Fibroblast of lung (primary cell): ENCODE measurements at places on chromosomes 2 and 18.

DNA sequence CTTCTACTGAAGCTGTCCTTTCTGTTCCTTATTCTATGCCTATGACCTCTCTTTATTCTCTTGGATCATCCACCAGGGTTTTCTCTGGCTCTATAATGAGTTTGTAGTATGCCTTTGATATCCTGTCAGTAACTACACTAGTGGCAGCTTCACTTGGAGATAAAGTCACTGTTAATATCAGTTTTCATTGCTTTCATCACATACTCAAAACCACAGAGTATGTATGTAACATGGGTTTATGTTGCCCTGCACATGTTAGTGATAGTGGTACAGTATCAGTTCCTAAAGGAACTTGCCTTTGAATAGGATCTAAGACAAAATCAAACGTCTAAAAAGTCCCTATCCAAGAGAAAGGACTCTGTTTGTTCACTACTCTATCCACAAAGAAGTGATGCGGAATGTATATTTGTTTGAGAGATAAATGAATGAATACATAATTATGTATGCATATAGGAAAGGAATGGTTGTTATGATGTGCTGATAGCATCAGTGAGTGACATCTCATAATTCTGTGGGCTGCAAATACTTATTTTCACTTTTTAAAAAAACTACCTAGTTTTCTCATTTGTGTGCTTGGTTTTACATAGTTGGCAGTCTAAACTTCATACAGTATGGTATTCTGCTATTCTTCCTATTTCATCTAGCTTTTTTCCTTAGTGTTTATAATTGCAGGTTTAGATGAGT, 45.1 kb downstream of the TET3 start:
- no peak for DNase-seq

DNA sequence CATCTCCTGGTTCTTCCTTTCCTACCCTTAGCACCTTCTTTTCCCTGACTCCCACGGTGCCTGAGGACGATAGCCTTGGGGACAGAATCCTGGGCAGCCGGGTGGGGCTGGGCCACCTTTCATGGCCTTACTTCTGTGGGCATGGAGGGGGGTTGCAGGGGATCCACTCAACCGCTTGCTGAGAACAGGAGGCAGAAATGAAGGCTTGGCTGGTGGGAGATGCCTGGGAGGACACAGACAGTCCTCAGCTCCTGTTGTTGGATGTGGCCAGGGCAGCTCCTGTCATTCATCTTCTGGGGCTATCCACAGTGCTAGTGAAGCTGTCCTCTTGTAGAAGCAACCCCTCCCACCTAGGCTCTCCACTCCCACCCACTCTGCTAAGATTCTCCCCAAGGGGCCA, 95.5 kb upstream of the CELF4 start:
- DNase-seq, result no peak

DNA sequence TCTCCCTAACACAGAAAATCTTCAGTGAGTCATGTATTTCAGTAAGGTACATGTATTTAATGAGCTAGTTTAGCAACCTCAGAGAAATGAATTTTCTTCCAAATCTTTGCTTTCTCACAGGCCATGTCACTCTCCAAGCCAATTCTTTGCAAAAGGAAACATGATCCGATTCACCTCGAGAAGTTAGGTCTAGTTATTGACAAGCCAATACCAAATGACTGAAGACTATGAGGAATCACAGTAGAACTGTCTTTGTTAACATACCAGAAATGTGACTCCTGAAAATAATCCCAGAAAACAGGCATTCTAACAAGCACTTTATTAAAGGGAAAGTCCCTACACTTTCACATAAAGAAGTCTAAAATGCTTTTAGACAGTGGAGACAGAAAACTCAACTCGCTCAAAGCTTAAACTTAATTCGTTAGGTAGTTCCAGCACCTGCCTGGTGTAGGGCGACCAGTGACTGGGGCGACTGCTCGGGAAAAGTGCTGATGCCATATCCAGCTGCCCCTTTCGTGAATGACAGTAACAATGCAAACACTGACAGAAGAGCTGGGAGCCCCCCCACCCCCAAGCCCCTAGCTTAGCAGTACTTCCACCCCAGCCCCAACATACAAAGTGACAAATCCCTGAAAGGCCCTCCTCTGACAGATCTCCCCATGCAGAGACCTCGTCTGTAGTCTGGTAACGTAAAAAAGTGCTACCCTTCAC, 1.8 kb downstream of the MEMO1 start:
- peak; percentile 21 for DNase-seq

DNA sequence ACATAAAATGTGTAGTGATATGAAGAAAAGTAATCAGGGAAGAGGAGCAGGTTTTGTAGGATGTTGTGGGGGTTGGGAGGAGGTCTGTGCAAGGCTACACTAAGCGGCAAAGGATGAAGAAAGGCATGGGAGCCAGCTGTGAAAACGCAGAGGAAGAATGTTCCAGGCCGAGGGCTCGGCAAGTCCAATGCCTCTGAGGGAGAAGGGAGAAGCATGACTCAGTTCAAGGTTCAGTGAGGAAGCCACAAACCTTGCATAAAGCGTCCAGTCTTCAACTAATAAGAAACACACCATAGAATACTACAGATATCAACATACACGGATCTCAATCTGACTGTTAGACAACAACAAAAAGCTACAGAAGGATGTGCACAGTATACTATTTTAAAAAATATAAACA, 16.2 kb downstream of the EPB41L3 start:
- DNase-seq, result peak; percentile 89

DNA sequence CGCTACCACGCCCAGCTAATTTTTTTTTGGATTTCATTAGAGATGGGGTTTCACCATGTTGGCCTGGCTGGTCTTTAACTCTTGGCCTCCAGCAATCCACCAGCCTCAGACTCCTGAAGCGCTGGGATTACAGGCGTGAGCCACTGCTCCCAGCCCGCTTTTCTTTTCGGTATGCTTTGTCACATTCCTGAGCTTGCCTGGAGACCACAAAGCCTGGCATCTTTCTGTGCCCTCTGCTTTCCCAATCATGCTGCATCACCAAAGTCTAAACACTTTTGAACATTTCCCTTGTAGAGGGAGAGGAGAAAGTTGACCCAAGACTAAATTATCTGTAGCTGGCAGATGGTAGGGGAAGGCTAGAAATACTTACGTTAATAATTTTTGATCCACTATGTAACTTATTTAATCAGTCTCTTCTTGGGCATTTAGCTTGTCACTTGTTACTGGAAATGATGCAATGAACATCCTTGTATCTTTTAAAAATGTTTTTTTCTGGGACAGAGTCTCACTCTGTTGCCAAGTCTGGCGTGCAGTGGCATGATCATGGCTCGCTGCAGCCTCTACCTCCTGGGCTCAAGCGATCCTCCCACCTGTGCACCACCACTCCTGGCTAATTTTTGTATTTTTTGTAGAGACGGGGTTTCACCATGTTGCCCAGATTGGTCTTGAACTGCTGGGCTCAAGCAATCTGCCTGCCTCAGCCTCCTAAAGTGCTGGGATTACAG, 2.7 kb upstream of the NPC1 start:
- DNase-seq, result no peak

- DNase-seq, result no peak
Measured at GRCh38 chr2:191176305-191176704, 25.5 kb upstream of the STAT4 start.

- DNase-seq, result peak; percentile 88
Measured at GRCh38 chr2:29113891-29114321, 1.3 kb upstream of the CLIP4 start.

DNA sequence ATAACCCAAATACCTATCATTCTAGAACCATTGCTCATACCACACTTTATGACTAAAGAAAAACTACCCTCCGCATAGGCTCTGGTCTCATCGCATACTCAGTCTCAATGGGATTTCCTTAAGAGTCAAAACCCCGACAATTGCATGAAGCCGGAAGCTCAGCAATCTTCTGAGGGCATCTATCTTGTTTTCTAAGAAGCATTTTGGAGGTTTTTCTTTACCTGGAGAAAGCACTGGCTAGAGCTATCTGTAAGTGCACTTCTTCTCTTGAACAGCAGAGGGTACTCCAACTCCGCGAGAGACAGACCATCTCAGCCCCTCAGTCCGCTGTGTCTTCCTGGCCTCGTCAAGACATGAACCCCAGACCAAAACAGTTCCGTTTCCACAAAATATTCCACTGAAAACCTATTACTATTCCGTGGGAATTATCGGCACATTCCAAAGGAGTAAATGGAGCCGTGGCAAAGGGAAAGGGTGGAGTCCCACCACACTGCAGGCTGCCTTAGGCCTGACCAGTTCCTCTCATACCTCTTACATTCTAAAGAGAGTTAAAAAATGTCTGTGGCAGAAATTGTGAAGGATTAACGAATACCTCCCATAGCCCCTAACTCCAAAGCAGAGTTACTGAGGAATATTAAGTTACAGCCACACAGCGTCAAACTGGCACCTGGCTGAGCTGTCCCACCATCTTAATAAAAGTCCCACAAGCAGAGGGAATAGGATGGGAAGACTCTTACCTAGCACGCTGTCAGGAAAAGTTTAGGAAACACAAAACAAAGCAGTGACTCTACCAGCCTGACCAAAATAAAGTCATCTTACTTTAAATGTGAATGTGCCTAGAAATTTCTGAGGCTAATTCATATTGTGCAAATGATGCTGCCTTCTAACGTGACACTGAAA, 325.6 kb upstream of the VRK2 start:
- peak; percentile 59 for DNase-seq

DNA sequence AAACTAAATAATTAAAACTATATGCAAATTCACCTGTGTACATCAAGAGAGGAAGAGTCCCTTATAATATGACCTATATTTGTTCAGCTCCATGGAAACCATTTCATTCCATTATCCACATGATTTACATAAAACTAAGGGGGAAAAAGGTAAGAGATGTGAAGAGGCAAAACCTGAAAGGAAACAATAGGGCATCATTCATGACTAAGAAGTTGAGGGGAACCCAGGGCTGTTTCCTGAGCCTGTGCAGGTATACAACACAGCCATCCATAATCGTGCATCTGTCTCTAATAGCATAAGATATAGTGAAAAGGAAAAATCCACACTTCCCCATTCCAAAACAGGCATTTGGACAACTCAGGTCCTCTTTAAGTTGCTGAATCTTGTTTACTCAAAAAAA, 151.3 kb downstream of the NR4A2 start:
- DNase-seq, result no peak

DNA sequence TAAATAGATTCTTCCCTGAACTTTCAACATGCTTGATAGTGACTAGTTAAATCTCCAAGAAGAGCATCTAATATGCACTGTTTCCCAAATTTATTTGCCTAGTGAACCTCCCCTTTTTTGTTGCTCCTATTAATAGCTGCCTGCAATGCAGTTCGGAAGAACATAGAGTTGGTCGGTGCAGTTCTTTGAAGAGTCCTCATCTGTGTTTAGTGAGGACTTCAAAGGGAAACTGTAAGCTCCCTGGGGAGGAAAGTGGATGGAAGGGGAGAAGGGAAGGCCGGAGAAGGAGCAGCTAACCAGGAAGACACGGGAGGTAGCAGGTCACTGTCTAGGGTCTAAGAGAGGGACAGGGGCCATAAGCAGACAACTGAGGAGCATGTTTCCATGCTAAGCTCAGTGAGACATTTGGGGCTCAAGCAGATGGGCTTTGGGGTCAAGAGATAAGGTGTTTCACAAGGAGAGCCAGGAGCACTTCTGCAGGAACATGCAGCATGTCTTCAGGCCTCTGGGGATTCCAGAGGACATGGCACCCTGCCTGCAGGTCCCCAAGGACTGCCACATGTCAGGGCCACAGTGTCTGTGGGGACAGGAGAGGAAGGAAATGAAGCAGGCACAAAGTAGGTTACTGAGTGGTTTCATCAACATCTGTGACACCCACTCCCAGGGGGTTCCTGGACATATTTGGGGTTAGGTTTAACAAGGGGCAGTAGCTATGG, 48.7 kb upstream of the ANXA4 start:
- DNase-seq, result no peak

DNA sequence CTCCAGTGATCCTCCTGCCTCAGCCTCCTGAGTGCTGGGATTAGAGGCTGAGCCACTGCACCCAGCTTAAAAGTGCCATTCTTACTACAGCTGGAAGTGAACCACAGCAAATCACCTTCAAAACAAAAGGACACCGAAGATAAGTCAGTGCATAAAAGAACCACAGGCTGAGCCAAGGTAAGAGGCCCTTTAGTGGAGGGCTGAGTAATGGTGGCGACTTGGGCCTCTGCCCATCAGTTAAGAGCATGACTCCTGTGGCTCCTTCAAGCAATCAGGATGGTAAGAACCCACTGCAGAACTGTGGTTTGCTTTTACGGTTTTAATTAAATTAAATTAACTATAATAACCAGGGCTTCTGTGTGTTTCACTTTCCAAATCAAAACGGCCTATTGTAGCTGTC, 75.1 kb downstream of the CTAGE1 start:
- DNase-seq, result peak; percentile 97

- no peak for DNase-seq
Measured at GRCh38 chr2:14633061-14633460, 544 bp downstream of the LRATD1 start.

DNA sequence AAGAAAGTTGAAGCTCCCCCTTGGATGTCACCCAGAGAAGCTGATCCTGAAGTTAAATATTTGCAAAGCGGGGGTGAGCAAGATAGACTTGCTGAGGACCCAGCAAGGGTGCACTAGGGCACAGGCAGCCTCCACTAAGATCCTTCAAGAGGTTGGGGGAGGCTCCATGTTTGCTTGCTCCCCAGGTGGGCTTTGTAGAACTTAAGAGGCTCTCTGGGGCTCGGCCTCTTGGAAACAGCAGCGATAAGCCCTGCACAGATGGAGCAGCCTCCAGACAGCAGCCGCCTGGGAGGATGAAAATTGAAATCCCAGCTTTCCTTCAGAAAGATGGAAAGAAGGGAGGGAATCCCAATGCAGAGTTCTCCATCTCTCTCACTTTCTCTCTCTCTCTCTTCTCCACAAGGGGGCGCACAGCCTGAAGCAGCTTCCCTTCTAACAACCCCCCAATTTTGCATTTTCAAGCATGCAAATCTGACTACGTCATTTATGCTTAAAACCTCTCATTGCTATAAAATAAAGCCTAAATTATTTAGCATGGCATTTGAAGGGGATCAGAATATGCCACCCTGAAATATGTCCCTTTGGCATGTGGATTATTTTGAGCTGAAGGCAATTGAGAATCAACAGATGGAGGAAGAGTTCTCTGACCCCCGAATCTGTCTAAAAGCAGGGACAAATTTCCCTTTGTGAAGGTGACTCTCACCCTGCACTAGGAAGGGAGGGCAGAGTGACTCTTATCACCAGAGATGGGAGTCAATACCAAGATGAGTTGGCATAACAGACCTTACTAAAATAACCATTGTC, 185.7 kb upstream of the KLHL29 start:
- DNase-seq, result no peak

DNA sequence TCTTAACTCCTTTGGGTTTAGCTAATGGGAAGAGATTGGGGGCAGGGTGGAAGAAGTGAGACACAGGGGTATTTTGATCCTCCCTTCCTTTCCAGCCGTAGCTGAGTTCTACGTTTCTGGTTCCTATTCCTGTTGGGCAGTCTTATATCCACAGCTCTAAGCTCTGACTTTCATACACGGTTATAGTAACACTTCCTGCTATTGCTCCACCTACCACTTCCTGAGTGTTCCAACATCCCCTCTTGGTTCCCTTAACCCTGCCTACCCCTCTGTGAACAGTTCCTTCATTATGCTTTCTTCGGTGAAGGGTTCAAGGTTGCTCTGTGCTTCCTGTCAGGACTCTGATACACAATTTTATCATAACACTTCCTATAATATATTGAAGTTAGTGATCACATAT, 205.1 kb downstream of the DNAH7 start:
- no peak for DNase-seq
